Fibroblast of mammary gland (primary cell): ENCODE measurements at places on chromosomes 7 and 10.

- DNase-seq: peak; percentile 61
These were observed 67.8 kb upstream of the PDCD4 start for GRCh38 chr10:110803830-110804338.

DNA sequence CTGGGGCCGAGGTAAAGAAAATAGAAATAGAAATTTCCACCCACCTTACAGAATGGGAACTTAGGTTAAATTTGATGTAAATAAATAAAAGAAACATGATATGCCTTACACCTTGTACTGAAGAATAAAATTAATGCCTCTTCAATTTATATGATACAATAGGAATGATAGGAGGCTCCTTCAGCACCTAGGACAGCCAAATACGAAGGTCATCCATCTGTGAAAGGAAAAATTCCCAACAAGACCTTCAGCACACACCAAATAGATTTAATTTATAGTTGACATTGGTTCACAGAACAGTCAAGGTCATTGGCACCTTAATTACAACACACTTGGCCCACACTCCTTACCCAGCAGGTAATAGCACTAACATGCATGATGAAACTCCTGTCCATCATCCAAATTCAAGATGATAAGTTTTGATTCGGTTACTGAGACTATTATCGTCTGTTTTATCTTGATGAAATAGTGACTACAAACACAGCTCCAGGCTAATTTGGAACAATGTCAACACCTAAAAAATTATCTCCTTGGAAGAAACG lies 250.9 kb downstream of the SNX13 start:
- DNase-seq: no peak

- DNase-seq: no peak
These were observed 73.6 kb downstream of the RHOBTB1 start for GRCh38 chr10:60870416-60870728.

DNA sequence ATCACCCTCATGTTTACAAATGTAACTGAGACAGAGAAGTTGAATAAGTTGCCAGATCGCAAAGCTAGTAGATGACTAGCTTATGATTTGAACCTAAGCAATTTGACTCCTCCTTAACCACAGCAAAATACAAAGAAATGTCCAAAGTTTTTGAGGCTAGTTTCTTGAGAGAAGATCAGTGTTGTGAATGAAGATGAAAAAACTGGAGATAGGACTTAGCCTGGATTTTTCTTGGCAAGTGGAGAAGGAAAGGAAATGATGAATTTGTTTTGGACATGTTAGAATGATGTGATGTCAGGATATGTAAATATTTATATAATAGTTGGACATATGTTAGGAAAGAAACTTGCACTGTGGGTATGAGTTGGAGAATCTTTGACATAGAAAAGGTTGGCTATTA lies 149.8 kb downstream of the LSMEM1 start:
- DNase-seq: peak; percentile 54

DNA sequence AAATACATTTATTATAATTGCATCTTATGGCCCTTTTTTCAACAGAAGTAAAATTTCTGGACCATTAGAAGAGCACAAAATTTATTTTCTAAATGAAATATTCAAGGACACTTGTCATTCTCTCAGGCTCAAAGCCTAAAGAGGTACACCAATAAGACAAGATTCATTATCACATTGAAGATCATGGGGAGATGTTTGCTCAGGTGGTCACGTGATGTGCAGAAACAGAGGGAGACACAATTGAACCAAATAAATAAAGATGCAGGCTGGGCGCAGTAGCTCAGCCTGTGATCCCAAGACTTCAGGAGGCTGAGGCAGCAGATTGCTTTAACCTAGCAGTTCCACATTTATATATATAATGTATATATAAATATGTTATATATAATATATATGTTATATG lies 53.2 kb upstream of the TMEM254 start:
- no peak for DNase-seq

DNA sequence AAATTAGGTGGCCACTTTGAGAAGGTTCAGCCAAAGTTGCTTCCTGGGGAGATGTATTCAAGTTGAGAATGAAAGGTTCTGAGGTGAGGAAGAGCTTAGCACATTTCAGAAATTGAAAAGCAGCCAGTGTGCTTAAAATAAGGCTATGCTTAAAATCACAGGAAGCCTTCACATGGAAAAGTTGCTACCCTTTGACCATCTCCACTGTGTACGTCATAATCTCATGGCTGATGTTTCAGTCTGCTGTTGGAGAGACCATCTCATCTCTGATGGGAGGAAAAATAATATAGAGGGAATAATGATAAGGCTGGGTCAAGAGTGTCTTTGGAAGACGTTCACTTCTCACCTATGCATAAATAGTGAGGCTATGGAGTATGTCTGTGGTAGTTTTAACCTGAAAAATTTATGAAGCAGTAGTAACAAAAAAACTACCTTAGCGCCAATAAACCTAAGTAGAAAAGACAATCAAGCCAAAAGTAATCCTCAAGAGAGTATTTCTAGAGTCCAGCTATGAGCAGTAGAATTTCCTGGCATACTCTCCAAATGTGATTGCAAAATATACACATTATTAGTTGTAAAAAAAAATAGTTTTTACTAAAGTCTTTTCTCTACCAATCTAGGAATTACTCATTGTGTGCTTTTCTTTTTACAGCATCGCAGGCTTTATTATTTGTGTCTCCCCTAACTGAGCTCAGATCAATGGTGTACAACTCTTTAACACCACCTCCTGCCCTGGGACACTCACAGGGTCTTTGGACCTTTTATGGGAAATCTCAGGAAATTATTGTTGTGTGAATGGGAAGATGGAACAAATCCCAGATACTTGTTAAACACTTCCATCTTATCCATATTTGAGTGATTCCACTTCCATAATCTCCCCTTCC lies 435.2 kb upstream of the LRGUK start:
- peak; percentile 80 for DNase-seq

GRCh38 chr10:123581656-123582055 lies 84.5 kb upstream of the GPR26 start:
- DNase-seq: no peak

DNA sequence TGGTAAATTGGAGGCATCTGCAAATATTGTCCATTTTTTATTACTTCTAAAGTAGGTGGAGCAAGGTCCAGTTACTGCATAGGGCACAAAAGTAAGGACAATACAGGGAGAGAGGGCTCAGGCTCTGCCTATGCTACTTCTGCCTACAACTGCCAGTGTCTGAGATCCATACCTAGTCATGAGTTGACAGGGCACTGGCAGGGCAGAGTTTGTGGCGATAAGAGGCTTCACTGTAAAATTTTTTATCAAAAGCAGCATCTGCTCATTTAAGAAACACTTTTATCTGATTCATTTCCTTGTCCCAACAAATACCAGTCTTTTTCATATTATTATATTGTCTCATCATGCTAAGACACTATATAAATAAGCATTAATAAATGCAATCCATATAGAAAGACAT lies 178.0 kb downstream of the LRRN3 start:
- no peak for DNase-seq

GRCh38 chr7:46396481-46396880 lies 475.4 kb upstream of the IGFBP3 start:
- DNase-seq: peak; percentile 64

- peak; percentile 8 for DNase-seq
These were observed 82.3 kb downstream of the TAX1BP1 start for GRCh38 chr7:27822245-27822644.

DNA sequence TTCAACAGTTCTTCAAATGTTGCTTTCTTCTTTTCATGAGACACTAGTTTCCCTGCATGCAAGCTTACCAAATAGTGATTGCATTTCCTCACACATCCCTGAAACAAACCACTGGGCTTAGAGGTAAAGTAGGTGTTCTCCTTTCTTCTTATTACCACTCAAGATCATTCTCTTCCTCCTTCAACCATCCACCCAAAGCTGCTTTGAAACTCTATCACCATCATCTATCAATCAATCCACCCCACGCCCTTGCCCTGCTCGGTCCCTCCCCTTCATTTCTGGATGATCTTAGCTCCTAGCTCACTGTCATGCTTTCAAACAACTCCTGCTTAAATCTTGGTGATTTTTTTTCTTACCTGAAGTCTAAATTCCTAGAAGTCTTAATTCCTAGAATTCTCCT lies 18.9 kb downstream of the HYCC1 start:
- DNase-seq: no peak

- peak; percentile 45 for DNase-seq
These were observed 27.8 kb downstream of the DENND10 start for GRCh38 chr10:119131512-119132240.

GRCh38 chr10:28952523-28952922 lies 275.2 kb downstream of the BAMBI start:
- DNase-seq: no peak

- DNase-seq: peak; percentile 21
These were observed 148.9 kb upstream of the SMIM30 start for GRCh38 chr7:113267271-113267670.

- DNase-seq: peak; percentile 60
These were observed 75.5 kb upstream of the CXCL12 start for GRCh38 chr10:44460416-44460815.

- no peak for DNase-seq
These were observed 102.0 kb upstream of the FOXP2 start for GRCh38 chr7:114312649-114313048.

DNA sequence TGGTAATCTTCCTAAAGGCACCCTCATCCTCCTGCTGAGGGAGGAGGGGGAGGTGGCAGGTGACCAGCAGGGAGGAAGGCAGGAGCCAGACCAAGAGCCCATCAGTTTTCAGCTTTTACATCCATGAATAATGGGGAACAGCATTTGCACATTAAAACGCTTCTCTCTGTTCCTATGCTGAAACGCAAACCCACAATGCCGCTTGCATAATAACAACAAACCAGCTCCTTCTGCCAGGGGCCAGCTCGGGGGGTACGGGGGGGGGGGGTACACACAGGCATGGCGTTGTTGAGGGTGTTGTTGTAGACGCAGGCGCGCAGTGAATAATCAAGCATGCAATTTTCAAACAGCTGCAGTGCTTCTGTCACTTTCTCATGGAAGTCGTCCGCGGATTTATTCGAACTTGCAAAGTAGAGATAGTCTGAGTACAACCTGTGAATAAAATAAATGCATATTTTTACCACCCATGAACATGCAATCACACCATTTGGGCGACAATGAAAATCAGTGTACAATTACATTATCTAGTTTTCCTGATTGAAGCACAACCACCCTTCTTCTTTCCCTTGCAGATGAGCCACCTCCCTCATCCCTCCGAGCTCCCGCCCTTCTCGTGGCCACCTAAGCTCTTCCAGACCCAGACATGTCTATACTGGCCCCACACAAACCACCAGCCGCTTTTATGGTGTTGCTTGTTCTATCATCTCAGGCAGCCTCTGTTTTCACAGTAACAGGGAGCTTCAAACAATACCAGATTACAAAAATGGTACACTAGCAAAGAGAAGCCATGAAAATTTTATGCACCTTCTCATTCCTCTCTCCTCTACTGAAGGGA lies 72.2 kb downstream of the CHST15 start:
- DNase-seq: no peak

DNA sequence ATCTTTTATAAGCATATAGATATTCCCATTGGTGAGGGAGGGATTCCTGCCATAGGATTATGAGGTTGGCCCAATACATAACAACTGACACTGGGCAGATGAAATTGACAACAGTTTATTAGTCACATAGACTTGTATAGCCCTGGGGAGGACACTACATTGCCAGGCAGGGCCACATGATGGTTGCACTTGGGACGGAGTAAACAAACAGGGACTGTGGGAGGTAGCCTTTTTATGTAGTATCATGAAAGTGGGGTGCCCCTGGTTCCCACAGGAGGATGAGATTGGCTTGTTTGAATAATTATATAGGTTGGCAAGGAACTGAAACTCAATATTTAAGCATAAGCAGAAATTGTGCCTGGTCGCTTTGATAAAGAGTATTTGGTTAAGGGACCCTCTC lies 23.5 kb downstream of the TRIM24 start:
- no peak for DNase-seq
